Fibroblast of skin of right biceps (primary cell): ENCODE measurements at places on chromosomes 4 and X.

DNA sequence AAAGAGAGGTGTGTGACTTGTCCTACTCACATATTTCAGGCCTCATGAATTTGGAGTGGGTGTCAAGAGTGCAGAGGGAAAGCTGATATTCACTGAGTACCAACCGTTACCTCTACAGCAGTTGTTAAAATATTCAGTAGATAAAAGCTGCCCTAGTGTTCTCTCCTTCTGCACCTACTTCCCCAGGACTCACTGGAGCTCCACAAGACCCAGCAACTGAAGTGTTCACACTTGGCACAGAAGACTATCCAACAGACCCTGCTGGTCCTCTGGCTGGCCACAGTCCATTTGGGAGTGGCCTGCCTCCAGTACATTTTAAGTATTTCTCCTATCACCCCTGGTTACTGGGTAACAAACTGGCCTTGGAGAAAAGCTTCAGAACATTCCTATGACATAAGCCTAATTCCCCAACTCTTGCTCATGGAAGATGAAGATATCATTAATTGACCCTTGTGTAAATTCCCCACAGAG is 70.8 kb downstream of the PPARGC1A start:
- peak; percentile 64 for DNase-seq

DNA sequence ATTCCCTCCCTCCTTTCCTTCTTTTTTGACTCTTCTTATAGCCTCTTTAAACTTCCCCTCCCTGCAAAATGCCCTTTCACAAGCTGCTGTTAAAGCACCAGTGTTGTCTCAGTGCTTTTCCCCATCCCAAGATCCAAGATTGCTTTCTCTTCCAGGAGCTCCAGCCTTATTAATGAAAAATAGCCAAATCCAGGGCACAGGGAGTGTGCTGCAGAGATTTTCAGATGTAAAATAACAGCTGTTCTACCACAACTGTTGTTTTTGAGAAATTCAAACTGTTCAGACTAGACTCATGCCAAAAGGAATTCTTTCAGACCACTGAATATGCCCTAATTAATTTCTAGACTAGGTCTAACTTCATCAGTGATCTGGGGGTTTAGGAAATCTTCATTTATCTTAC is 47.0 kb upstream of the GPC3 start:
- DNase-seq: no peak

- no peak for DNase-seq
Observed at GRCh38 chr4:36420111-36420679, 138.8 kb downstream of the DTHD1 start.

DNA sequence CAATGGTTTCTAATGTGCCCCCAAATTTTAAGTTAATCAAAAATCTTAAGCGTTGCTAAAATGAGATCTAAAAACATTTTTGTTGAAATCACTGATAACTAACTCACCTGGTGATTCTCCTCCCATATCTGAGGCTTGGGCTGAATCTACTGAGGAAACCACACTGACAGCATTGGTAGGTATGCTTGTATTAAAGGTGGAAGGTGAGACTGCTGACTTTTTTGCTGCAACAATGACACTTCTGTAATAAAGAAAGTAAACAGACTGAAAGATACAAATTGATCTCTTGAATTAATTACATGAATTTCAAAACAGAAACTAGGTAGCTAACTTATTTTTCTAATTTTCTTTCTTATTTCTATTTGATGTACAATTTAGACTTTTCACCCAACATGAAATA is 198.1 kb downstream of the LRBA start:
- DNase-seq: no peak

DNA sequence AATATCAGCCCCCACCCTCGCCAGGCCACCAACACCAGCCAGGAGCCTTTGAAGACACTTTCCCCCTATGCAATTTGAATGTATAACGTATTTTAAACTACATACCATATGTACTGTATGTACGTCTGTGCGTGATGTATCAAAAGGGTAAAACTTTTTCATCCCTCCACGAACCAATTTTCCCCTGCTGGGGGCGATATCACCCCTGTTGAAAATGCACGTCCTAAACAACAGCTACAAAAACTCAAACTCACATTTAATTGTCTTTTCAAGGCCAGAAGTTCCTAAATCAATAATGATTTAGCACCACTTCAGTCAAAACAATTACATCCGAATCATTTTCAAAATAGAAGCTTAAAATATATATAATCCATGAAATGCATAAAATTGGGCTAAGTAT is 1.4 kb downstream of the VEGFD start:
- DNase-seq: no peak

DNA sequence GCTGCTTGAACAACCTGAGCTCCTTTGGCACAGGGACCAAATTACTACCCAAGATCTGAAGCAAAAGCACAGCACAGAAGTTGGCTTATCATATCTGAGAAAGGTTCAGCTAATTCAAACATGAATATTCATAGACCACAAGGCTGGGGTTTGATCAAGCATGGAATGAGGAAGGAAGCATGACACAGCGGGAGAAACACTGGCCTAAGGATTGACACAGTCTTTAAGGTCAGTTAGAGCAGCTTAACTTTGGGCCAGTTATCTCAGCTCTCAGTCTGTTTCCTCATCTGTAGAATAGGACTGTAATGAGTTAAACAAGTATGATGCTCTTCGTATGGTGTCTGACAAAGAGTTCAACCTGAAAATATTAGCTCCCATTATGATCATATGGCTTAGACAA is 88.5 kb upstream of the CBR4 start:
- DNase-seq: no peak

GRCh38 chr4:53490965-53491622 is 100.2 kb downstream of the LNX1 start:
- peak; percentile 92 for DNase-seq

DNA sequence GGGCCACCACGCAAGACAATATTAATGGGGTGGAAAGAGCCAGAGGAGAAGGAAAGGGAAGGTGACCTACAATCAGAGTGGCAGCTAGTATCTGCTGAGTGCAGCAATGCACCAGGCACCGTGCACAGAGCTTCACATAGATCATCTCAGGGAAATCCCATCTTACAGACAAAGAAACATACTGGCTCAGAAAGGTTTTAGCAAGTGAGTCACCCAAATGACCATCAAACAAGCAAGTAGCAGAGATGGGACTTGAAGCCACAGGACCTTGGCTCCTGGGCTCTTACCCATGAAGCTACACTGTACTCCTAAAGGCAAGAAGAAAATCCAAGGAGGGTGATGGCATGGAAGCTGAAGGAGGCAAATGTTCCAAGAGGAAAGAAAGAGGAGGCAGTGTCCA is 6.8 kb downstream of the ANXA5 start:
- peak; percentile 79 for DNase-seq

GRCh38 chrX:129650821-129651510 is 3.8 kb downstream of the APLN start:
- DNase-seq: no peak

GRCh38 chr4:55758570-55758969 is 61.0 kb upstream of the EXOC1L start:
- no peak for DNase-seq

DNA sequence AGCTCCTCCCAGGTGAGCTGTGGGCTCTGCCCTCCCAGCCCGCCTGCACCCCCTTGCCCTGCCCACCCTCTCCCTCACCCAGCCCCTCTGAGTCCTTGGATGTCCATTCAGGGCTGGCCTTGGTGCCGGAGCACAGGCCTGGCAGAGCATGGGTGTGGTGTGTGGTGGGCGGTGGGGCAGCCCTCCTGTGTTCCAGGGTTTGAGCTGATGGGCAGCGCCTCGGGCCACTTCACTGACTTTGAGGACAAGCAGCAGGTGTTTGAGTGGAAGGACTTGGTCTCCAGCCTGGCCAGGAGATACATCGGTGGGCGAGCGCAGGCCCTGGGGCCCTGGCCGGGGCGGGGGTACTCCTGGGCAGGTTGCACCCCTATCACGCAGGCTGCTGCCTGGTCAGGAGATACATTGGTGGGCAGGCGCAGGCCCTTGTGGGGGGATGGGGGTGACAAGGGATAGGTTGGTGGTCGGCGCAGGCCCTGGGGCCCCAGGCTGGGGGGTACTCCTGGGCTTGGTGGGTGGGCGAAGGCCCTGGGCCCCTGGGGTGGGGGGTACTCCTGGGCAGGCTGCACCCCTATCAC is 7.6 kb upstream of the SLC26A1 start:
- DNase-seq: no peak

- no peak for DNase-seq
Observed at GRCh38 chr4:67499799-67500198, 45.5 kb downstream of the CENPC start.

DNA sequence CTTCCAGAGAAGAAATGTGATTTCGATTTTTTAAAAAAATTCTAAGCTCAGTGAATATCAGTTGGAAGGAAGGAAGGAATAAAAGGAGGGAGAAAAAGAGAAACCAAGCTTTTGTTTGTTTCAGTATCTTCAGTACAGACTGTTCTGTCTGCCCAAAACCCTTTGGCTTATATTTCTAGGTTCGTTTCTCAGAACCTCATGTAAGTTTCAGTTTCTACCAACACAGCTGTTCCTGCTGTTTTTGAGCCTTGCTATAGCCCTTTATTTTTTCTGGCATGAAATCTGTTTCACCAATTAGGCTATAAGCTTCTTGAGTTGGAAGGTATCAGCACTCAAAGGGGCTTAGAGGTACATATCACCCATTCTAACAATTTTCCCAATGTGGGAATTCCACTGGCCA is 157.9 kb downstream of the GBA3 start:
- DNase-seq: no peak

- peak; percentile 92 for DNase-seq
Observed at GRCh38 chrX:119155416-119156035, 27.9 kb upstream of the KIAA1210 start.

GRCh38 chr4:68750555-68750954 is 65.2 kb upstream of the UGT2B10 start:
- no peak for DNase-seq

- DNase-seq: peak; percentile 82
Observed at GRCh38 chr4:71009086-71009485, 15.6 kb downstream of the DCK start.

- no peak for DNase-seq
Observed at GRCh38 chrX:7074148-7074907, 73.2 kb upstream of the STS start.

DNA sequence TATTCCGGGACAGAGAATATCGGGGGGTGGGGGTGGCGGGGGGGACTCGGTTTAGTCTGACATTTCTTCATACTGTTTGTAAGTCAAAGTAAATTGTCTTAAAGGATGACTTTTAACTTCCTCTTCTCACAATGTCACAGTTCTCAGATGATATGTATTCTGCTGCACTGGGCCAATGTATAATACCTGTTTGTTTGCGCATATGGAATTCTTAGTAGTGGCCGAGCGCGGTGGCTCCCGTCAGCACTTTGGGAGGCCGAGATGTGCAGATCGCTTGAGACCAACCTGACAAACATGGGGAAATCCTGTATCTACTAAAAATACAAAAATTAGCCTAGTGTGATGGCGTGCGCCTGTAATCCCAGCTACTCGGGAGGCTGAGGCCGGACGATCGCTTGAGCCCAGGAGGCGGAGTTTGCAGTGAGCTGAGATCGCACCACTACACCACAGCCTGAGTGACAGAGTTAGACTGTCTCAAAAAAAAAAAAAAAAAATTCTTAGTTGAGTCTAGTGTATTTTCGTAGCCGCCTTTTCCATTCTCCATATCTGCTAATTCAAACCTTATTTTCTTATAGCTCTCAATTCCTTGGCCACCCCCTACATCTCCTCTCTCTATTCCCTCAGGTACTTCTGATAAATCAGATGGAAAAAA is 851 bp downstream of the POLR2B start:
- DNase-seq: peak; percentile 28

DNA sequence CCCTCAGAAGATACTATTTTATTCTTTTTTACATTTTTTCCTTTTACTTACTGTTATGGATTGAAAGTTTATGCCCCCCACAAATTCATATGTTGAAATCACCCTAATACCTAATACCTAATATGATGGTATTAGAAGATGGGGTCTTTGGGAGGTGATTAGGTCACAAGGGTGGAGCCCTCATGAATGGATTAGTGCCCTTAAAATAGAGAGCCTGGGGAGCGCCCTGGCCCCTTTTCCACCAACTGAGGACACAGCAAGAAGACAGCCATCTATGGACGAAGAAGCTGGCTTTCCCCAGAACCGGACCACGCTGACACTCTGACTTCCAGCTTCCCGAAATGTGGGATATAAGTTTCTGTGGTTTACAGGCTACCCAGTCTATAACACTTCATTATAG is 58.6 kb upstream of the FAT1 start:
- DNase-seq: no peak

- no peak for DNase-seq
Observed at GRCh38 chr4:186684889-186685309, 38.8 kb downstream of the FAT1 start.

DNA sequence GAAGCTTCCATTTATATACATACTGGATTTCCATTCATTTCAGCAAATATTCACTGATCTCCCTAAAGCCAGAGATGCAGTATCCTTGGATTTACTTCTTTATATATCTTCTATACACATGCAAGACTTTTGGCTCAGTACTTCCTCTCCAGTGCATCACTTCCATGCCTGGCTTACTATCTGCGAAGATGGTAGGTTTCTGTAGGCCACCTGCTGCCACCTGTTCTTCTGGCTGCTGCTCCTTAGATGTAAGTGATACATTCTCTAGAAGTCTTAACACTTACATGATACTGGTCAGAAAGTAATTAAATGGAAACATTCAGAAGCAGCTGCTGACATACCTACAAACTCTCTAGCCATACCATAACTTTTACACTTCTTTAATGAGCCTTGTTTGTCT is 48.9 kb downstream of the TBC1D9 start:
- no peak for DNase-seq

GRCh38 chr4:112316360-112316759 is 19.2 kb downstream of the ALPK1 start:
- no peak for DNase-seq

DNA sequence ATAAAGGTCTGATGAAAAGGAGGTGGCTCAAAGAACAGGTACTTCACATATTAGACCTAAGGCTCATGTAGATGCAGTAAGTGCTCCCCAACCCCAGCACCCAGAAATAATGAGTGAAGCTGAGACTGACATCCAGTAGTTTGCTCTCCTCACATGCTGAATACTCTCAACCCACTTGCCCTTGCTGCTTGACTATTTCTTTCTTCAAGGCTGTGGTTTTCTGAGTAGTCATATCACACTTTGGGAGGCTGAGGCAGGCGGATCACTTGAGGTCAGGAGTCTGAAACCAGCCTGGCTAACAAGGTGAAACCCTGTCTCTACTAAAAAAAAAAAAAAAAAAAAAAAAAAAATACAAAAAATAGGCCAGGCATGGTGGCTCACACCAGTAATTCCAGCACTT is 51.5 kb upstream of the PRPS1 start:
- DNase-seq: no peak

- no peak for DNase-seq
Observed at GRCh38 chrX:10108288-10108687, 48.5 kb upstream of the CLCN4 start.

GRCh38 chr4:25020236-25020635 is 10.5 kb downstream of the LGI2 start:
- DNase-seq: peak; percentile 79
